ENCODE measurements at places on chromosomes 12 and 14.
A peak's percentile ranks its signal among the peaks of the same experiment; 100 is the strongest.

- DNase-seq = no peak
These were observed 29.2 kb downstream of the HSP90AA1 start for GRCh38 chr14:102057480-102058114.

DNA sequence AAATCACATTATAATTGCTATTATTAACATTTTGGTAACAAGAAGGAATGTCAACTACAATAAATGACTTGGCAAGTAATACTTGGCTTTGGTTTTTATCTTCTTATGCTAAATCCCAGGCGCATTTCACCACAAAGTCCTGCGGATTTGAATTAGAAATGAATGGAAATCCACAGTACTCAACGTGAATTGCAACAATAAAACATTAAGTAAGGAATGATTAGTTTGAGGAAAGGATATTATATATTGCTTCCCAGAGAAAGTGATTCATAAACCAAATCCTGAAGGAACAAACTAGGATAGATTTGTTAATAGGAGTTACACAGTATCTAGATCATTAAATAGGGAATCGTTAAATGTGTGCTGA is 1089.7 kb downstream of the TRHDE start:
- no peak for DNase-seq

- no peak for DNase-seq
These were observed 1765.0 kb upstream of the FLRT2 start for GRCh38 chr14:83764656-83765599.

DNA sequence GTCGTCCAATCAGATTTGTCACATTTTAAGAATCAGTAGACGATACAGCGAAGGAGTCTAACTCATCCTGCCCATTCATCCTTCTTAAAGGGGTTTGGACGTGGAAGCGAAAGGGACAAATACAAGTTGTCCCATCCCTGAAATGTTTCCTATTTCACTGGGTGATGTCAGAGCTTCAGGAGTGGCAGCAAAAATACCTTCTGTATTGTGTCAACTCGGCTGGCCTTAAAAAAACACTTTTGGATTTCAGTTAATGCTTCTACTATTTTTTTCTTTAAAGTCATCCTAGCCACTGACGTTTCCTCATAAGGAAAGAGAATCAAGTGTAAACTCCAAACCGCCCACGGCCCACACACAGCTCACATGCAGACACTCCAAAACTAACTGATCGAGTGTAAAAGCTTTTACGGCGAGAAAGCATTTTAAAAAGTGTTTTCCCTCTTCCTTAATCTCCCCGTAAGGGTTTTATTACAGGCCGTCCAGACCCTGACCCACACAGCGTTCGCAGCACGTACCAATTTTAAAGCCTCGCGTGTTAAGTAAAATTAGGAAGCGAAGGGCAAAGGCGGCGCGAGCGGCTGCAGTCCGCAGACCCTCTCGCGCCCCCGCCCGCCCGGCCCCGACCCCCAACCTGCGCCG is 593 bp downstream of the CFL2 start:
- DNase-seq = no peak

- no peak for DNase-seq
These were observed 93.7 kb downstream of the RIN3 start for GRCh38 chr14:92607251-92607650.

DNA sequence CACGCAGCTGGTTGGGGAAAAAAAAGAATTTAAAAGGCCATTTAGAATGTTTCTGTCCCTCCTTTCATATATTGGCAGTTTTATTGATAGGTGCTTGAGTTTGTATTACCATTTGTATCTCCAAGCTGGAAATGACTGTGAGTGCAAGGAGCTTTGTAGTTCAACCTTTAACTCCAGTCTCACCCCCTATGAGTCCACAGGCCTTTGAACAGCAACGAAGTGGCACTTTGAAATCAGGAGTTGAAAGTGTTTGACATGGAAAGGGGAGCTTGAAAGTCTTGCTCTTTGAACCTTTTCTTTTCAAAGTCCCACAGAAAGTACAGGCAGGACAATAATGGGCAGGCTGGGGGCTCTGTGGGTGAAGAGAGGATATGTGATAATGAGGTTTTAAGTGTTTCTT is 480.3 kb downstream of the RERGL start:
- DNase-seq = no peak

DNA sequence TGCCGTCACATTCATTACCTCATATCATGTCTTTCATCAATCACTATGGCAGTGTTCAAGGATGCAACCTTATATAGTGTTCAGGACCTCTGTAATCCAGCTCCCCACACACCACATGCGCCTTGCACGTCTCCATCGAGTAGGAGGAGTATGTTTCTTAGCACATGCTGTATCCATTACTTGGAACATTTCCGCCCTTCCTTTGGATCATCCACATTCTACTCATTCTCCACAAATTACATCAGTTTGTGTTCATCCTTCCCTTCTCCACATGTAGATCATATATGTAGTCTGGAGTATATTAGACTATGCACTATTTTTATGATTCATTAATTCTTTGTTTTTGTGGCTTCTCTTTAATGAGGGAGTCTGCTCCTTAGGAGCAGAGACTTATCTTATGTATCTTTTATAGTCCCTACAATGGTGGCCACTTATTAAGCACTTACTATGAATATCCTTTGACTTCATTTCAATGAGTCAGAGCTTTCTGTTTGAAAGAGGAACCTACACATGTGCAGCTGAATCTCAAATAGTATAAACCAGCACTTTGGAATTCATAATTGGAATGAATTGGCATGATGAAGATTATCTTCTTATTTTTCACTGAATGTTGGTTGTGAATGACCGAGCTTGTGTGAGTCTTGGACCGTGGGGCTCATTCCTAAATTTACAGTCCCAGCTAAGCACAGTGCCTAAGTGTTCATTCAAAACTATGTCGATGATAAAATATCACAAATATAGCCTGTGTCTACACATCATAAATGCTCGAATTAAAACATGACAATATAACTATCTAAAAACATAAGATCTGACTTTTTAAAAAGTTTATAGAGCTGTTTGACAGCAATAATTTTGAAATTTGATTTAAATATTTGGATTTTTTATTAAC is 30.2 kb upstream of the NPAS3 start:
- DNase-seq = no peak

DNA sequence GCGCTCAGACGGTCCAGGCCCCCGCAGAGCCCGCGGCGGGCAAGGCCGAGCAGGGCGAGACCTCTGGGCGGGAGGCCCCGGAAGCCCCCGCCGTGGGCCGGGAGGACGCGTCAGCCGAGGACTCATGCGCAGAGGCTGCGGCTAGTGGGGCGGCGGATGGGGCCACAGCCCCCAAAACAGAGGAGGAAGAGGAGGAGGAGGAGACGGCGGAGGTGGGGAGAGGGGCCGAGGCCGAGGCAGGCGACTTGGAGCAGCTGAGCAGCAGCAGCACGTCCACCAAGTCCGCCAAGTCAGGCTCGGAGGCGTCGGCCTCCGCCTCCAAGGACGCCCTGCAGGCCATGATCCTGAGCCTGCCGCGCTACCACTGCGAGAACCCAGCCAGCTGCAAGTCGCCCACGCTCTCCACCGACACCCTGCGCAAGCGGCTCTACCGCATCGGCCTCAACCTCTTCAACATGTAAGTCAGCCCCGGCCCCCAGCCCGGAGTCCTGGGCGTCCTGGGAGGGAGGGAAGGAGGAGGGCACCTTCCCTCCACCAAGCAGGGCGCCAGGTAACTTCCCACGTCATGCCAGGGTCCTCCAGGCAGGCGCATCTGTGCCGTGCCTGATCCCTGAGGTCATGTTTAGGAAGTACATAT is 72.4 kb downstream of the IQSEC3 start:
- DNase-seq = no peak

GRCh38 chr12:24848941-24849477 is 99.9 kb downstream of the BCAT1 start:
- DNase-seq = no peak

GRCh38 chr12:85781766-85782165 is 54.4 kb downstream of the RASSF9 start:
- peak; percentile 81 for DNase-seq

- DNase-seq = no peak
These were observed 38.8 kb downstream of the TESC start for GRCh38 chr12:117060246-117060928.

DNA sequence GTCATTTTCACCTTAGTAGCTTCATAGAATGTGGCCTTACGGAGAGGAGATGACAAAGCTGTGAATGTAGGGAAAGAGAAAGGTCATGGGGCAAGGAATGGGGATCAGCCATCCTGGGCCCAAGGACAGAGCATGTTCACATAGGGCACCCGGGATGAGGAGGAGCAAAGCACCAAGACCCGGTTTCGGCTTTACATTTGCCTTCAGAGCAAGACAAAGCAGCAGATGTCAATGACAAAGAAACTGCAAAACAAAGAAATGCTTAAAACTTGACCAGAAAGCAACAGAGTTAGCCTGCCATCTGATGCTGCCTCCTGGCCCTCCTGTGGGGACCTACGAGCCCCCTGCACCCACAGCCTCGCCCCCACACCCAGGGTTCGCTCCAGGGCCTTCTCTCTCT is 249.2 kb downstream of the SLC41A2 start:
- DNase-seq = no peak

- no peak for DNase-seq
These were observed 159.5 kb upstream of the HMGA2 start for GRCh38 chr12:65664715-65665250.

DNA sequence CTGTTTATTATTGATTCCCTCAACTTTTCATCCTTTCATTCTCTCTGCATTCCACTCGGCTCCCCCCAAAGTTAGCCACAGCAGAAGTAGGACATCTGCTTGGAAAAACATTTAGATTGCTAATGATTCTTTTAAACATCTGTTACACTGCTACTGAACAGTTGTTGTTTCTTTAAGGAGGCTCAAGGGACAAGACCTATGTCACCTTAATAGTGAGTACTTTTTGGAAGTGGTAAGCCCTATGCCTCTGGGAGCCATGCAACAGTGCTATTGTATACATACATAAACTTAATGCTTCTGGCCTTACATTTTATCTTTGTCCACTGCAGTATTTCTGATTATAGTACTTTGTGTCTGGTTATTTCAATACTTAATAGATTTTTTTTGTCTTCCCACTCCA is 628.2 kb upstream of the FOXG1 start:
- no peak for DNase-seq

DNA sequence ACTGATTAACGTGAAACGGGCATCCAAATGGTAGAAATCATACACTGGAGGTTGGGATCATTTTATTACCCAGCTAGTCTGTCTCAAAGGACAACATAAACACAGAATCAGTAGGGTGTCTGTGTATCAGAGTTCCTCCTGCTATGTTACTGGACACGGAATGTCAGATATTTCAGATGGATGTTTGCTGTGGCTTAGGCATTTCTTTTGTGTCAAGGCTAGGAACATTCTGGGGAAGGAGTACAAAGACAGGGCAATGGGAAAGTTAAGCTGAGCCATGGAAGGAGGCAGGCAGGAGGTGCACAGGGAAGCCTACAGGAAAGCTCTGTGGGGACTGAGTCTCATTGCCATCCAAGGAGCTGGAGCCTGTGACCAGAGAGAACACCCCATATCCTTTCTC is 254.6 kb downstream of the C12orf75 start:
- no peak for DNase-seq

DNA sequence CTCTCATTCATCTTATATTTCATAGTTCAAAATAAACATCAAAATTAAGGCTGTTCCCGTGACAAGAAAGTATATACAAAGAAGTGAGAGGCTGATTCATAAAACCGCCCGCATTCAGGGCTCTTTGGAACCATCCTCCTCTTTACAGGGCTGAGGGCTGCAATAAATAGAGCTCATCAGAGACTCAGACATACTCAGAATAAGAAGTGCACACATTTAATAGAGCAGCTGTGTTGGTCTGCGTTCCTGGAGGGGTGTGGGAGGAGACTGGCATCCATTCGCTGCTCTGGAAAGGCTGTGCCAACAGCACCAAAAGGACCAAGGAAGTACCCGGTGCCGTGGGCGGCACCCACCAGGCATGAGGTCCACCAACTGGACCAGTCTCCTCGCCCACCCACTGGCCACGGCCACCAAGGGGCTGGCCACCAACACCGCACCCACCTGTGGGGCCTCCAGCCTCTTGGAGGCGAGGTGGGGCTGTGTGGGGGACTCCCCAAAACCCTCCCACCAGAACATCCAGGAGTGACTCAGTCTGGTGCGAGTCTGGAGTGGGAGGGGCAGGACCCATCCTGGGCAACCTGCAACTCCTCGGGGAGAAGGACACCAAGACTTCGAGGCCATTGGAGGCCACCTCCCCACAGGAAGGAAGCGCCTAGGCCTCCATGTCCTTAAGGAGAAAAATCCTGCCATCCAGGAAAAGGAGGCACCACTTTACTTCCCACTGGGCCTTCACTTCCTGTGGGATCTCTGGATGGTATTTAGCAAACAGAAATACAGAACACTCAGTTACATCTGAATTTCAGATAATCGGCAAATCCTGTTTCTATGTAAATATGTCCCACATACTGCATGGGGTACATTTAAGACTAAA is 32.7 kb downstream of the VCPKMT start:
- no peak for DNase-seq

DNA sequence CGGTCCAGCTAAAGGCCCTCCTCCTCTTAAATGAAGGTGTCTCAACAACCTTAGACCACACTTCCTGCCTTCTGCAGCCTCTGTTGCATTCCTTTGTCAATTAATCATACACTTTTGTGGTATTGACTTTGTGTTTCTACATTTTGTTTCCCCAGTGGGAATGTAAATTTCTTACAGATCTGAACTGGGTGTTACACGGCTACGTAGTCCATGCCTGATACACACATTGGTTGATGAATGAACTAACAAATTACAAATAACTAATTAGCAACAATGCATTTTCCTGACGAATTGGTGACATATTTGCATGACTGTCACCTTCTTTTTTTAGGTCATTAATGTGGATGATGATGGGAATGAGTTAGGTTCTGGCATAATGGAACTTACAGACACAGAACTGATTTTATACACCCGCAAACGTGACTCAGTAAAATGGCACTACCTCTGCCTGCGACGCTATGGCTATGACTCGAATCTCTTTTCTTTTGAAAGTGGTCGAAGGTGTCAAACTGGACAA is 15.2 kb upstream of the CCT2 start:
- no peak for DNase-seq

DNA sequence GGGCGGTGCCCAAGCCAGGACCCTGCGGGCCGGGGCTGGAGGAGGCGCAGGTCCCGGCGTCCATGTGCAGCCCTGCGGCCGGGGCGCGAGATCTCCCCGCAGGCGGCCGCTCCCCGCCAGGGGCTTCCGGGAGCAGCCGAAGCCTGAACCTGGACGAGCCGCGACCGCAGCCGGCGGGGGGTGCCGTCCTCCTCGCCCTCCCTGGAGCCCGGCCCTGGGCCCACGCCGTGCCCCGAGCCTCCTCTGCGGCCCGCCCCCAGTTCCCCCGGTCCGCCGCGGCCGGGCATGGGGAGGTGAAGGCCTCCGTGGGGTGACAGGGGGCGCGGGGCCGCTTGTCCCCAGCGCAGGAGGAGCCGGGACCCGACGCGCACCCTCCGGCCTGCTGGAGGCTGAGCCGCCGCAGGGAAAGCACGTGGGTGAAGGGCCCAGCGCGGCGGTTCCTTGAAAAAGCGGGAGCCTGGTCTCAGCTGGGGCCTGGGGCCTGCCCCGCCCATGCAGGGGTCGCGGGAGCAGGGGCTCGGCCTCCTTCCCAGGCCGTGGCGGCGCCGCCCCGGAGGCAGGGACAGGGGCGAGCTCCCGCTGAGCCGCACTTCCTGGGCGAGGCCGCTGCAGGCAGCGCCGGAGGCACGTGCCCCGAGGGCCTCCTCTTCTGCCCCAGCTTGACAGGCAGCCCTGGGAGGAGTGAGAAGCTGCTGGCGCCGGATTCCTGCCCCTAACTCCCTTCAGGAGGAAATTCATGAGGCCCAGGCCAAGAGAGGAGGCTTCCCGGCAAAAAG is 55.6 kb upstream of the PPP2R5C start:
- DNase-seq = no peak

- no peak for DNase-seq
These were observed 843.9 kb upstream of the TMEM132C start for GRCh38 chr12:127422935-127423566.

GRCh38 chr12:111440152-111440551 is 34.4 kb downstream of the SH2B3 start:
- DNase-seq = no peak
